ENCODE measurements at places on chromosomes 3 and 15.

- no peak overlapping the region for H3K4me3 ChIP-seq
- no peaks in the 10 kb centered on the region for H3K4me1 ChIP-seq
- peaks cover 4% of the 10 kb centered on the region for H3K36me3 ChIP-seq
Observed at GRCh38 chr3:38843898-38844297, 27.9 kb upstream of the SCN10A start.

GRCh38 chr3:126113733-126114442 is 30.0 kb upstream of the SLC41A3 start:
- H3K36me3 ChIP-seq = no peaks in the 10 kb centered on the region
- no peak overlapping the region for H3K4me3 ChIP-seq
- DNase-seq = no peak
- H3K27me3 ChIP-seq = peaks cover 4% of the 10 kb centered on the region
- H3K27ac ChIP-seq = no peak overlapping the region
- H3K4me1 ChIP-seq = no peaks in the 10 kb centered on the region

DNA sequence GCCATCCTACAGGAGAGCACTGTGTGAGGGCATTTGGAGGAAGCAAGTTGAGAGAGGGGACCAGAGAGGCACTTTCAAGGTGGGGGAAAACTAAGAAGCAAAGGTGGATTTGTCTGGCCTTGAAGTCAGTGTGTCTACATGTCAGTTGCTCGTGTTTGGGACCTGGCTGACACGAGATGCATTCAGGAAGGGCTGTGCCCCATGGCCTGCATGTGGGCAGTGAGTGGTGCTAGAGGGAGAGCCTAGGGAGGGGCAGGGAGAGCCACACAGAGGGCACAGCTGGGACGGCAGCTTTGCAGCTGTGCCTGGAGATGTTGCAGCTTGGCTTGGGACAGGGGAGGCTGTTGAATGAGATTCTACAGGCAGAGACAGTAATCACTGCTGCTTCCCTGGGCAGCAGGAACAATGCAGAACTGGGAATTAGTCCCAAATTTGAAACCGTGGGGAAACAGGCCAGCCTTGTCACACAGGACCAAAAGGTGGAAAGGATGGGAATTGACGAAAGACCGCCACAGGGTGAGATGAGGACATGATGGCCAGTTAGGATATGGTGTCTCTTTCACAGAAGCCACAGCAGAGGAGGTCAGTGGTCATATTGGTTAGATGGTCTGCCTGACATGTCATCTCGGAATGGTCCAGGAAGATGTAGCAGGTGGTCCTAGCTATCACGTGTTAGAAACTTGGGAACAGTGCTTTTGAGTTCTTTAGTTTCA is 10.0 kb downstream of the SEC61A1 start:
- H3K4me1 ChIP-seq = peaks cover 17% of the 10 kb centered on the region
- DNase-seq = no peak
- H3K4me3 ChIP-seq = no peak overlapping the region
- H3K27ac ChIP-seq = peak overlapping the region; percentile 88

- no peaks in the 10 kb centered on the region for H3K4me1 ChIP-seq
- H3K36me3 ChIP-seq = no peaks in the 10 kb centered on the region
- H3K4me3 ChIP-seq = no peak overlapping the region
- H3K27ac ChIP-seq = no peak overlapping the region
Observed at GRCh38 chr15:93830221-93831080, 400.9 kb upstream of the MCTP2 start.

- peaks cover 10% of the 10 kb centered on the region for H3K36me3 ChIP-seq
- no peak overlapping the region for H3K27ac ChIP-seq
- peaks cover 29% of the 10 kb centered on the region for H3K27me3 ChIP-seq
Observed at GRCh38 chr3:149122721-149123578, 6.5 kb upstream of the HPS3 start.

DNA sequence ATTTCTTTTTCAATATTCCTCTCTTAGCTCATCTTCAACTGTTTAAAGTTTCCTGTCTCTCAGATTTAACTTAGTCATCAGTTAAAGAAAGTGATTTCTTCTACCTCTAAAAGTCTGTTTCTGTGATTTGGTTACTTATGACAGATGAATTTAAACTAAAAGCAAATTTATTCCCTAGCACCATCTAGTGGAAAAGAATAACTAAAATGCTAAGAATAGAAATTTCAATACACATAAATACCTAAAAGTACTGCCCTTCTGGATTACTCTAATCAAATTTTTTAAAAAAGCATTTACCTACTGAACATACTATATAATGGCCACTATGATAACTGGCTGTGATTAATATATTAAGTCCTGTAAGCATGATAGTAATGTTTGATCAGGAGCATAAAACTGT is 14.0 kb upstream of the ZCWPW2 start:
- H3K4me1 ChIP-seq = peaks cover 3% of the 10 kb centered on the region
- no peak overlapping the region for H3K4me3 ChIP-seq
- H3K27me3 ChIP-seq = no peaks in the 10 kb centered on the region
- H3K36me3 ChIP-seq = peaks cover 3% of the 10 kb centered on the region
- H3K27ac ChIP-seq = no peak overlapping the region
